Transverse colon (tissue), 4 donors: ENCODE measurements at places on chromosomes 2 and 18. TPM values are rescaled to one million over a fixed set of nuclear protein-coding genes. Genes with fewer than 3 reads are reported as not detected.

DNA sequence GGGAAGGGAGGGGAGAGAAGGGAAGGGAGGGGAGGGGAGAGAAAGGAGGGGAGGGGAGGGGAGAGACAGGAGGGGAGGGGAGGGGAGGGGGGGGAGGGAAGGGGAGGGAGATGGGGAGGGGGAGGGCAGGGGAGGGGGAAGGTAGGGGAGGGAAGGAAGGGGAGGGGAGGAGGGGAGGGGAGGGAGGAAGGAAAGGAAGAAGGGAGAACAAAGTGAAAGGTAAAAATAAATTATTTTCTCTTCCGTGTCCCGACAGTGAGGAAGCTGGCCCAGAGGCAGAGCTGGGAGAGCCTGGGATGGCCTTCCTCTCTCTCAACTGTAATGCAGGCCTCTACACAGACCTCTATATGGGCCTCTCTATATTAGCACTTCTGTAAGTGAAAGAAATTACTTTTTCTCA lies 53.2 kb downstream of the CD226 start:
- H3K4me1 ChIP-seq = no peaks in the 10 kb centered on the region
- no peaks in the 10 kb centered on the region for H3K27me3 ChIP-seq
- DNase-seq = no peak
- no peak overlapping the region for H3K4me3 ChIP-seq

DNA sequence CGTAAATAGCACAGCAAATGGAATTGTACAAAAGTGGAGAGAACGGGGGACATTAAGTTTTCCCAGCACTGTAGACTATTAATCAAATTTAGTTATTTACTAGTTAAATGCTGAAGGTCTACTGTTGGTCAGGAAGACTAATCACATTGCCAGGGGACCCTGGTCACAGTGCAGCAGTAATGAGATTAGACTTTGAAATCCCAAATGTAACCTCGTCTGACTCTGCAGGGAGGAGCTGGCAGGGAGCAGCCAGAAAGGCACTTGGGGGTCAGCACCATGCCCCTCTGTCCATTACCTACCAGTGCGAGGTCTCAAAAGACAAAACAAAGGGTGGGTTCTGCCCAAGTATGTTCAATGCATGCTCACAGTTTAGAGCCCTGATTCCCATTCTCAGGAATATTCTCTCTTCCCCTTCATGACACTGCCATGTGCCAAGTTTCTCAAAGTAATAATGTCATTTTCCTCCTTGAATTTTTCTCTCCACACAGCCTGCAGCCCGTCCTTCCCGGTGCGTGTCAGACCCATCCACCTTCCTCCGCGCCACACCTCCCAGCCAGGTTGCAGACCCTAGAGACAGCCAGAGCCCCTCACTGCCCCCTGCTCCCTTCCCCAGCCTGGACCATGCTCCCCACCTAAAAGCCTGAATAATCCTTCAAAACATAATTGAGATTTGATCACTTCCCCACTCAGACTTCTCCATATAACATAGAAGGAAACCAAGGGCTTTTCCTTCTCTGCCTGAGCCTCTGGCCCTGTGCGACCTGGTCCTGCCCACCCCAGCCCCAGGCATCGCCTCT lies 52.5 kb downstream of the TMEM18 start:
- no peak overlapping the region for H3K27ac ChIP-seq
- DNase-seq = no peak
- H3K4me1 ChIP-seq = no peaks in the 10 kb centered on the region
- H3K4me3 ChIP-seq = no peak overlapping the region
- no peaks in the 10 kb centered on the region for H3K27me3 ChIP-seq

DNA sequence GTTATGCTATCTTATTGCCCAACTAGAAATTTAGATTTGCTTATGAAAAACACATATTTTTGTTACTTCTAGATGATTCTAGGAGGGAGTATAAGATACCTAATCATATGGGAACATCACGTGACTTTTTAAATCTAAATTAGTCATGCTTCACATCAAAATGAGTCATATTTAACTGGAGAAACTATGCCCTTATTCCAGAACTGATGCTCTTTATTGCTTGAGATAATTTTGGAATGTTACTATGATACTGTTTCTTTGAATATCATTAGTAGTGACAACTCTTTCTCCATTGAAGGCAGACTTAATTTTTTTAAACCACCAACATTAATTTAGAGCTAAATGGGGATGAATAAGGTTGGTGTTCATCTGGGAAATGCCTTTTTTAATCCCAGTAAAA lies 19.9 kb upstream of the ELAC1 start:
- H3K27ac ChIP-seq = no peak overlapping the region
- H3K27me3 ChIP-seq = no peaks in the 10 kb centered on the region
- H3K4me1 ChIP-seq = peaks cover 3% of the 10 kb centered on the region
- no peak for DNase-seq
- H3K4me3 ChIP-seq = no peak overlapping the region

DNA sequence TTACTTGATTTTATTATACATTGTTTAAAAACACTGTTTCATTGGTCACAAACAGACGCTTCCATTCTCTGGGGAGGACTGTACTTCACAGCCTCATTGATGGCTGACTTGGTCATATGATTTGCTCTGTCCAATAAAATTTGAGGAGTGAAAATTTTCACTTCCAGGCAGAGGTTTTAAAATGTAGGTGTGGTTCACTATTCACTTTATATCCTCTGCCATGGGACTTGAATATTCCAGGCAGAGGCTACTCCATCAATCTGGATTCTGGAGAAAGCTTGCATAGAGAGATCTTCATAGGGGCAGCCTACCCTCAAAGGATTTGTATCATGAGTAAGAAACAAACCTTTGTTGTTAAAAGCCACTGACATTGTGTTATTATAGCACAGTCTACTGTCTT lies 56.7 kb downstream of the LDAH start:
- H3K36me3 ChIP-seq = no peaks in the 10 kb centered on the region
- no peak overlapping the region for H3K4me3 ChIP-seq
- H3K27ac ChIP-seq = no peak overlapping the region
- no peaks in the 10 kb centered on the region for H3K4me1 ChIP-seq

- H3K27ac ChIP-seq = no peak overlapping the region
- peaks cover 5% of the 10 kb centered on the region for H3K4me1 ChIP-seq
- DNase-seq = no peak
- no peak overlapping the region for H3K4me3 ChIP-seq
Measured at GRCh38 chr2:19864381-19864780, 37.4 kb downstream of the TTC32 start.

DNA sequence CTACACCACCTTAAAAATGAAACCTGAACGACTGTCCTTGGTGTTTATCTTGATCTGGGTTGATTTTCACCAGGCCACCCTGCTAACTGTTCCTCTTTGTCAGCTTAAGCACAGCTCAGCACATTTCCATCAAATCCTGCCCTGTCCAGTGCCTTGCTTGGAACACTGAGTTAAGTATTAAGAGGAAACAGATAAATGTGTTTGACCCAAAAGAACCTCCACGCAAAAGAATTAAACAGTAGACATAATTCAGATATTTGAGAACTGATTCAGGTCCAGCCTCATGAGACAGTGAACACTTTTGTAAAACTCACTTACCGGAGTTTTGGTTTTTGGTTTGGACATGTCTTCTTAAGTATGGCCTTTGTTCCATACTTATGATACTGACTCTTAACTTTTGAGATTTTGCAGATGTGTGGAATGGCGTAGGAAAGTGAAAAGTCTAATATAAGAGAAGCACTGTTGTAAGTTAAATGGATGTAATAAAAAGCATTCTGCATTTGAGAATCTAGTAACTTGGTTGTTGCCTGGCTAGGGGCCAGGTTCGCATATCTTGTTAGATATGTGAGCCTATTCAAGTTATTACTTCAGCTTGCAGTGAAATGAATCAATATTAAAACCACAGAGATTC lies 88.9 kb upstream of the SERPINE2 start:
- H3K27ac ChIP-seq = no peak overlapping the region
- DNase-seq = no peak
- H3K4me1 ChIP-seq = no peaks in the 10 kb centered on the region
- no peaks in the 10 kb centered on the region for H3K27me3 ChIP-seq
- H3K4me3 ChIP-seq = no peak overlapping the region

The ZFP36L2 gene
- total RNA-seq = 305 TPM

The RNU2-63P gene
- not detected for total RNA-seq
